ENCODE measurements at places on chromosomes 4 and X.

- DNase-seq, result peak; percentile 37
Measured at GRCh38 chr4:121072224-121073003, at the start of gene NDNF. Gene NDNF (minus strand): TSS chr4:121072535. CDS start chr4:121045837, 26,698 bp downstream.

DNA sequence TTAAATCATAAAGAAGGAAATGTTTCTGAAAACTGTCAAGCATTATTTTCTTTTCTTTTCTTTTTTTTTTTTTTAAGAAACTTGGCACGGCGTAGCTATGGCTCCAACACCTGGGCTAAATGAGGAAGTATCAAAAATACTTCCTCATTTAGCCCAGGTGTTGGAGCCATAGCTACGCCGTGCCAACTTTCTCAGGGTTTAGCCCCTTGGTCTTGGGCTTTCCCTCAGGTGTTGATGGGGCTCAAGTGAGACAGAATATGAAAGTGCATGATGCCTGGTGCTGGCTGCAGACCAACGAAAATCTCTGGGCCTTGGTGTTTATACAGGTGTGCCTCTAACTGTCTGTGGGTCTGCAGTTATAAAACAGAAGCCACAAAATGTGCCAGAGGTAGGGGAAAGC lies 132.7 kb downstream of the ARHGAP24 start:
- DNase-seq, result peak; percentile 66

GRCh38 chrX:42943051-42943974 lies 165.3 kb upstream of the PPP1R2C start:
- no peak for DNase-seq

DNA sequence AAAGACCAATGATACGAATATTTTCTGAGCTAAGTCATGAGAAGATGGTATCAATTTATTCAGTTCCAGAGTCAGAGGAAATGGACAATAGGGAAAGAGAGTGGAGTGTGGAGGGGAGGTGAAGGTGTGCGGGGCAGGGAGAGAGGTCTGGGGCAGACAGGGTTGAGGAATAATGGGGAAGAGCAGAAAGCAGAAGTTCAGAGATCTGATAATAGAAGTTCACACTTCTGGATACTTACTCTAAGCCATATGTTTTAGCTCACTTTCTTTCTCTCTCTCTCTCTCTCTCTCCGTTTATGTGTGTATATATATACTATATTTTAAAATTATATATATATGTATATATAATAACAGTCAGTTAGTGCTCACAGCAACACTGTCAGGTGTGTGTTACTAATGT lies 40.4 kb downstream of the FOXR2 start:
- DNase-seq, result no peak

DNA sequence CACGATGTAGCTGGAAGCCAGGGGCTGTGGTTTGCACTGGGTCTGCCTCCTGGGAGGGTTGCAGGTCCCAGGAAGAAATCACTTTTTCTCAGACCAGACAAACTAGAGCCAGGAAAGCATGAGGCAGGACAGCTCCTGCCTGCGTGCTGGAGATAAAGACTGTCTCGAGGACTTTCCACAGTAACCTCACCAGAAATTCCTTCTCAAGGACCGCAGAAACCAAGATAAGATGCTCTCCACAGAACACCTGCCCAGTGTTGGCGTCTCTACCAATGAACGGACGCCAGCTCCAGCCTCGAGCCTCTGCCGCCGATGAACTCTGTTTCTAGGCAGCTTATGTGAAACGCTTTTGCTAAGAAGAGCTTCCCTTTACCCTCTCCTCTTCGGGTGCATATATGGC lies 76.9 kb upstream of the AFAP1 start:
- DNase-seq, result no peak

DNA sequence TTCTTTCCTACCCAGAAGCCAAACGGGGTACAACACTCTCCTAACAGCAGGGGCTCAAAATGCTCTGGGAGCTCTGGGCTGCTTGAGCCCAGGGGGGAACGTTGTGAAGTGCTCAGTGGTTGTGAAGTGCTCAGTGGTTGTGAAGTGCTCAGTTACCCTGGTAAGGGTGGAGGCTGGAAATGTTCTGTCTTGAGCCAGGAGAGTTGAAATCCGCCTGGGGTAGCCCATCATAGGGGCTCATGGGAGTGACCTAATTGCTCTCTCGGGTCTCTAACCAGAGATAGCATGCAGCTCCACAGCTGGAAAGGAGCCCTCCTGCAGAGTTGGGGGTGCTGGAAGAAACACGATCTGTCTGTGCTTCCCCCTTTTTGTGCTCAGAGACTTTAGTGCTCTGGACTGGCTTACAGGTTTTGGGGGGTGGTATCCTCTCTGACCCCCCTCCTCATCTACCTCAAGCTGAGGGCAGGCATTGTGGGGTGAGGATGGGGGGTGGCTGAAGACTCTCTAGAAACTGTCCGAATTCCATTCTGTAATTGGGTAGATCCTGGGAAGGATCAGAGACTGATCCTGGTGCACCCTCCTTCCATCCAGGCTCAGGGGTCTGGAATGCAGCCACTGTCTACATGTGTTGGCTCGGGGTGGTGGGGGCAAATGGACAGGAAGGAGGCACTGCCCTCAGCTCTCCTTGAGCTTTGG lies 2.7 kb downstream of the EFNB1 start:
- DNase-seq, result no peak

Data from hematopoietic multipotent progenitor cell (in vitro differentiated cells).